ENCODE measurements at places on chromosomes 13 and 19. TPM values are rescaled to one million over a fixed set of nuclear protein-coding genes. Genes with fewer than 3 reads are reported as not detected.

The GAPDHS gene
- total RNA-seq, result not detected

The TMEM59L gene
- 1.6 TPM for total RNA-seq

The SEMA6B gene
- total RNA-seq, result 316 TPM

The CIC gene
- 80.2 TPM for total RNA-seq

The KLK4 gene
- not detected for total RNA-seq

GRCh38 chr19:3669947-3670795 is 30.1 kb downstream of the PIP5K1C start:
- DNase-seq, result no peak

GRCh38 chr13:43316946-43317353 is 293.6 kb downstream of the DNAJC15 start:
- no peak for DNase-seq

DNA sequence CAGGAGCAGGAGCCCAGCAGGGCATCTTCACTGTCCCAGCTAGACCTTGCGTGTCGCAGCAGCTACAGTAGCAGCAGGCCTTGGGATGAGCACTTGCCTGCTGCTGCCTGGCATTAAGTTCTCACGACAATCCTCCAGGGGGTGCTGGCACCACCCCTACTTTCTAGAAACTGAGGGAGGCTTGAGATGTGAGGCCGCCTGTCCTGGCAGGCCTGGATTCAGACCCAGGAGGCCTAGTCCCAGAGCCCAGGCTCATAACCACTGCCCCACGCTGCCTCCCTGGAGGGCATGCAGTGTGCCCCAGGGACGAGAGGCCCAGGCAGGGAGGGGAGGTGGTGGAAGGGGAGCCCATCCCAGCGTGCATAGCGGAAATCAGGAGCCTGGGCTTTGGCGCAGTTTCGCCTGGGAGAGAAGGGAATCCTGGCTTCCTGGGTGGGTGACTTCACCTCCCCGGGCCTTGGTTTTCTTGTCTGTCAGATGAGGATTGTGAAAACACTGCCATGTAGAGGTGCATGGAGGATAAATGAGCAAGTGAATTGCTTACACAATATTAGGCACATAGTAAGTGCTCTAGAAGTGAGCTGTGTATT is 26.1 kb downstream of the PPP5C start:
- no peak for DNase-seq

GRCh38 chr13:106118050-106118449 is 417.4 kb downstream of the EFNB2 start:
- no peak for DNase-seq

- DNase-seq, result no peak
Measured at GRCh38 chr19:9107375-9107774, at the start of gene OR7G2. TSS of gene OR7G2 (minus strand) at chr19:9107475. CDS start at chr19:9103243, 4,232 bp downstream.

- no peak for DNase-seq
Measured at GRCh38 chr19:11377756-11378155, 3.3 kb downstream of the SWSAP1 start.

- DNase-seq, result no peak
Measured at GRCh38 chr13:100694722-100695508, 20.3 kb upstream of the TMTC4 start.

GRCh38 chr13:60571571-60571970 is 174.6 kb downstream of the TDRD3 start:
- no peak for DNase-seq

GRCh38 chr13:97259798-97260714 is 37.9 kb downstream of the MBNL2 start:
- peak; percentile 82 for DNase-seq

- DNase-seq, result no peak
Measured at GRCh38 chr13:75251188-75251587, 230.8 kb downstream of the TBC1D4 start.

DNA sequence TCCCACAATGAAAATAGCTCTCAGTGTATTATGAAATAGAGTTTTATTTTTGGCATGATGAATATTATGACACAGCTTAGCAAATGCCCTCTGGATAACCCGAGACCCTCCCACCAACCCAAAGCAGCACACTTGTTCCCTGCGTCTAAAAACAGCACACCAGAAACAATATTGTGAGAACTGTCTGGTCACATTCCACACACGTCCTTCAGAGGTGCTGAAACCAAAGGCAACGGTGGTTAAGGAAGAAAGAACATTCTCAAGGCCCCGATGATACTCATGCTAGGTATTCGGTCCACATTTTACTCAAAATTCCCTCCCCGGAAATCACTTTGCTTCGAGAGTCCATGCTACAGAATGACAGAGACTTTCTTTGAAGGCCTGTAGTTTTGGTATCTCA is 156.7 kb downstream of the SLC7A1 start:
- no peak for DNase-seq

- DNase-seq, result no peak
Measured at GRCh38 chr13:33524086-33524485, 238.5 kb upstream of the STARD13 start.

All from glomerular endothelial cell (primary cell).